ENCODE measurements at places on chromosomes 7 and 10. TPM values are rescaled to one million over a fixed set of nuclear protein-coding genes. Genes with fewer than 3 reads are reported as not detected.

DNA sequence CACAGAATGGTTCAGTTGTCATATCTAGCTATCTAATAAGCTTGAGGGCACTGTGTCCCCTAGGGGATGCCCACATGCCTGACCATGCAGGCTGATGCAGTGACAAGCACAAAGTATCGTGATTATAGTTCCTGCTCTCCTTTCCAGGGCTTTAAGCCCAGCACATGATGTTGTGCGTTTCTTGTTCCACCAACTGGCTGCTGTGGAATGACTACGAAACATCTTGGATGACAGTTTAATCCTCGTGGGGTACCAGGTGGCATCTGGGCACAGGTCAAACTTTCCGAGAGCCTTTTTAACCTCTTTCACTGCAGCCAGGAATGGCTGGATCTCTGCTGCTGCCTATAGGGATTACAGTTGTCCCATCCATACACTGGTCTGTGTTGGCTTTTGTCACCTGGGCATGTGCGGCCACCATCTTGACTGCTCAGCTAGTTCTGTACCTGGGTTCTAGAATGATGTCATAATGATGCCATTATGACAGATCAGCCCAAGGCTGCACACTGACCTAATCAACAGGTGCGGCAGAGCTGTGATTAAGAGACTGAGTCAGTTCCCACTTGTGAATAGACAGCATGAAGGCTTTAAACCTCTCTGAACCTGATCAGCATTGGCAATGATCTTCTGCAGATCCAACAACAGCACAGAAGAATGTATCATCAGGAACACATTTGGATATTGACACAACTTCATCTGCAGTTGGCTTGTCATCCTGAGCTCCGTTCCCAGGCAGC, 144.1 kb downstream of the DLG5 start:
- peaks cover 12% of the 10 kb centered on the region for H3K4me1 ChIP-seq
- H3K27me3 ChIP-seq = no peaks in the 10 kb centered on the region
- no peak overlapping the region for H3K4me3 ChIP-seq

GRCh38 chr7:139993592-139993991, 69.2 kb downstream of the PARP12 start:
- no peak for DNase-seq
- H3K27me3 ChIP-seq = no peaks in the 10 kb centered on the region
- H3K27ac ChIP-seq = no peak overlapping the region
- H3K4me1 ChIP-seq = peaks cover 6% of the 10 kb centered on the region
- H3K4me3 ChIP-seq = no peak overlapping the region
- H3K36me3 ChIP-seq = no peaks in the 10 kb centered on the region

GRCh38 chr7:42099470-42100155, 137.4 kb downstream of the GLI3 start:
- no peak overlapping the region for H3K4me3 ChIP-seq
- no peaks in the 10 kb centered on the region for H3K27me3 ChIP-seq
- no peak for DNase-seq

DNA sequence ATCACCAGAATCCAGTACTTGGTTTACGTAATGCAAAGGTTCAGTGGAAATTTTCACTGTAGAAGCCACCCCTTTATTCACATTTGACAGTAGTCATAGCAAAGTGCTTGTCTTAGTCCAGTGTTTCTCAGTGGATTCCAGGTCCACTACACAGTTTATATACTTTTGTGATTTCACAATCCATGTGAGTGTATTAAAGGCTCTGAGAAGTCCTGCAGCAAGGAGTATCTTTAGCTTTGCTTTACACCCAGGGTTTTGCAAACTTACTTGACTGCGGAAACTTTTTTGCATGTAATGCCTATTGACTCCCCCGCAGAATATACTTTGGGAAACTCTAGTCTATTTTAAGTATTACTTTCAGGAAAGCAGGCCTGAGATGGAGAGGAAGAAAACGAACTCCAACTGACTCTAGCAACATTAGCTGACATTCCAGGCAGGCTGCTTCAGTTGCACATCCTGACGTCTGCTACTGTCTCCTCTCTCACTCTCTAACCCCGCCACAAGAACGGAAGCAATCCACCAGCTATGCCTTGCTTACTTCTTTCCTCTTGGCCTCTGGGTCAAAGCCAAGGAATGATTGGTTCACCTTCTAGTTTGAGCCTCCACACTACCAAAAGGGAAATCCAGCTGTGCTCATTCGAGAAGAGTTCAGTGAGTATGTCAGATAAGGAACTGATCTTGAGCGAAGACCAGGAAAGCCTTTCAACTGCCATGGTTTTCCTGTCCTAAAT, 6.2 kb downstream of the PLXNA4 start:
- peaks cover 29% of the 10 kb centered on the region for H3K4me1 ChIP-seq
- H3K4me3 ChIP-seq = no peak overlapping the region
- no peak for DNase-seq
- H3K27ac ChIP-seq = no peak overlapping the region

DNA sequence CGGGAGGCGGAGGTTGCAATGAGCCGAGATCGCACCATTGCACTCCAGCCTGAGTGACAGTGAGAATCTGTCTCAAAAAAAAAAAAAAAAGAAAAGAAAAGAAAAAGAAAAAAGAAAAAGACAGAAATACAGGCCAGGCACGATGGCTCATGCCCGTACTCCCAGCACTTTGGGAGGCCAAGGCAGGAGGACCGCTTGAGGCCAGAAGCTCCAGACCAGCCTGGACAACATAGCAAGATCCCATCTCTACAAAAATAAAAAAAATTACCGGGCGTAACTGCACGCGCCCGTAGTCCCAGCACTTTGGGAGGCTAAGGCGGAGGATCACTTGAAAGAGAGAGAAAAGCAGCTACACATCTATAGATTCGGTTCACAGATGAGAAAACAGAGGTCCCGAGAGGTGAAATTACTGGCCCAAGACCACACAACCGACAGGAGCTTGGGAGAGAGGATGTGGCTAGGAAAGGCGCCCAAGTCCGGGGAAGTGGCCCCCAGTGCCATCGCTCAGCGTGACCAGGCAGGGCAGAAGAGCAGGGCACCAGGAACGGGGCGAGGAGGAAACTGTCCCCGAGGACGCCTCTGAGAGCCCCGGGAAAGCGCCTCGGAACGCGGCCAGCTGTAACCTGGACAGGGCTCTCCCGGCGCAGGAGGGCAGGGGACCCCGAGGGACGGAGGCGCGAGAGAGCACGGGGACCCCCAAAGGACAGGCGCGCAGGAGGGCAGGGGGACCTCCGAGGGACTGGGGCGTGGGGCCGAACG, 612 bp downstream of the SNX8 start:
- peak overlapping the region; percentile 86 for H3K27ac ChIP-seq
- H3K36me3 ChIP-seq = no peaks in the 10 kb centered on the region
- no peaks in the 10 kb centered on the region for H3K27me3 ChIP-seq
- H3K4me3 ChIP-seq = peak overlapping the region; percentile 89
- peaks cover 31% of the 10 kb centered on the region for H3K4me1 ChIP-seq

DNA sequence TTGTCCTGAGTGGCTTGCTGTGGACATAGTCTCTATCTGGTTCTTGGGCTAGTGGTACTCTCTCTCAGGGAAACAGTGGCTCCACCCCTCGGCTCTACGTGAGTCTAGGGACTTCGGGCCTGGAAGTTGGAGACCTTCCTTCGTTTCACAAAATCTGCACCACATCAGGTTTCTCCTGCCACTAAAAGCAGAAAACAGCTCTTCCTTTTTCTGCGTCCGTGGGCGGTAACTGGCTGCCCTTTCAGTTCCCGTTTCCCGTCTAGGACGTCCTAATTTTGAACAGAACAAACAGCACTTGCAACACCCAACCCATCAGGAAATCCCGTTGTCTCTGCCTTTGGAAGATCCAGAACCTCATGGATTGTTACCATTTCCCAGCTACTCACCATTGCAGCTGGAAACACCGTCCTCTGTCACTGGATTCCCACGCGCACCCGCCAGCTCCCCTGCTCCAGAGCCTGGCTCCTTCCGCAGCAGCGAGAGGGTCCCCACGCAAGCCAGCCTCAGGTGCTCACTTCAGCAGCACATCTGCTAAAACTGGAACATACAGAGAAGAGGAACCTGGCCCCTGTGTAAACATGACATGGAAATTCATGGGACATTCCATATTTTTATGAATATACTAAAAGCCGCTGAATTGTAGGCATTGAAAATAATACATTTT, 311.4 kb upstream of the AKR1E2 start:
- H3K27ac ChIP-seq = no peak overlapping the region
- no peaks in the 10 kb centered on the region for H3K27me3 ChIP-seq
- no peaks in the 10 kb centered on the region for H3K36me3 ChIP-seq
- peaks cover 16% of the 10 kb centered on the region for H3K4me1 ChIP-seq

DNA sequence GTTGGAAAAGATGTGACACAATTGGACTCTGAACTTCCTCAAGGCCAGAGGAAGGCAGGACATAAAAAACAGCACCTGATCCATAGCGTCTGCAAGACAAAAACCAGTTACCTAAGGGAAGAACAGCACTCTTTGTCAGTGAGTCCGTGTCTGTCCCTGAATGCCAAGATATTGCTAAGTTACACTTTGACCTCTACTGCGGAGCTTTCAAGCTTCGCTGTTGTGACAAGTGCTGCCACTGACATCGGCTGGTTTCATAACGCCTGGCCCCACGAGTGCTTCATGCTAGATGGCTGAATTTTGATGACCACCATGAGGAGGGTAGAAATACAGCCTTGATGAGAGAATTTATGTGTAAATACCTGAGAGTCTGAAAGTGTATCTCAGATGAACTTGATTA, 49.7 kb upstream of the JAZF1 start:
- H3K4me3 ChIP-seq = no peak overlapping the region
- no peaks in the 10 kb centered on the region for H3K4me1 ChIP-seq
- H3K27me3 ChIP-seq = peaks cover 2% of the 10 kb centered on the region
- no peak overlapping the region for H3K27ac ChIP-seq
- H3K36me3 ChIP-seq = no peaks in the 10 kb centered on the region

GRCh38 chr10:102120142-102120990, at the start of gene LDB1:
Gene LDB1, minus strand, starts transcription at chr10:102120368. Its CDS starts 258 bp downstream, at chr10:102120110.
- H3K36me3 ChIP-seq = no peaks in the 10 kb centered on the region
- no peaks in the 10 kb centered on the region for H3K27me3 ChIP-seq
- H3K4me3 ChIP-seq = peak within 1 kb of the TSS; percentile 83
- peak within 1 kb of the TSS; percentile 94 for H3K27ac ChIP-seq
- H3K4me1 ChIP-seq = peaks cover 50% of the 10 kb centered on the region

DNA sequence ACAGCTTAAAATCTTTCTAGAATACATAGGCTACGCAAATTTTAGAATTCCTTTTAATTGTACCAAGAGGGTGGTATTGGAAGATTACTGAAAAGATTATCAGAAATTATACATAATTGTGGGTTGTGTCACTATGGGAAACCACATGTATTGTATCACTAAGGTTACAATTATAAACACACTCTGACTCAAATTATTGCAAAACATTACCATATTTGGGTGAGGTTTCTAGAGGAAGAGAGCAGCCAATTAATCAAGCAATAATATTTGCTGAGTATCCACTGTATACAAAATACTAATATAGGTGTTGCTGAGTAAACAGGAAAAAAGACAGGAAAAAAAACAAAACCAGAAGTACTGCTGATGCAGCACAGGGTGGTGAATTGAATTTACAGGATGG, 3.1 kb upstream of the CAPZA2 start:
- H3K4me3 ChIP-seq = no peak overlapping the region
- no peak for DNase-seq
- peaks cover 13% of the 10 kb centered on the region for H3K4me1 ChIP-seq
- no peaks in the 10 kb centered on the region for H3K36me3 ChIP-seq
- peak overlapping the region; percentile 25 for H3K27ac ChIP-seq

- no peak for DNase-seq
- no peak overlapping the region for H3K27ac ChIP-seq
- H3K27me3 ChIP-seq = no peaks in the 10 kb centered on the region
- H3K4me1 ChIP-seq = peaks cover 31% of the 10 kb centered on the region
- H3K36me3 ChIP-seq = peaks cover 5% of the 10 kb centered on the region
Observed at GRCh38 chr10:87079106-87079836, 15.4 kb downstream of the GLUD1 start.

DNA sequence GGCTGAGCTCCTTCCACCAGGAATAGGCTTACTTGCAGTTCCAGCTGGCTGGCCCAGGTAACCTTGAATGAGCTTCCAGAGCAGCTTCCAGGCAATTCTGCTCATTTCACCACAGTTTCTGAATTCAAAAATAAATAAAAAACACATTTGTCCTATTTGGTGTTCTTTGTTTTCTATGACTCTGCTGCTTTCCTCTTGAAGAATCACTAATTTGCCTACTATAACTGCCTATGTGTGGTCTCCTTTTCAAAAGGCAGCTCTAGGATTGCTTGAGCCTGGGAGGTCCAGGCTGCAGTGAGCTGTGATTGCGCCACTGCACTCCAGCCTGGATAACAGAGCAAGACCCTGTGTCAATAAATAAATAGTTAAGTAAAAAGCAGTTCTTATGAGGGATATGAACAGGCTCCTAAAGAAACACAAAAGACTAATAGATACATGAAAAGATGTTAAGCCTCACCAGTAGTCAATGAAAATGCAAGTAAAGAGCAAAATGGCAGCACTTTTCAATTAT, 19.5 kb upstream of the TNPO3 start:
- no peak for DNase-seq
- no peak overlapping the region for H3K4me3 ChIP-seq
- H3K36me3 ChIP-seq = no peaks in the 10 kb centered on the region
- no peak overlapping the region for H3K27ac ChIP-seq
- peaks cover 35% of the 10 kb centered on the region for H3K27me3 ChIP-seq

DNA sequence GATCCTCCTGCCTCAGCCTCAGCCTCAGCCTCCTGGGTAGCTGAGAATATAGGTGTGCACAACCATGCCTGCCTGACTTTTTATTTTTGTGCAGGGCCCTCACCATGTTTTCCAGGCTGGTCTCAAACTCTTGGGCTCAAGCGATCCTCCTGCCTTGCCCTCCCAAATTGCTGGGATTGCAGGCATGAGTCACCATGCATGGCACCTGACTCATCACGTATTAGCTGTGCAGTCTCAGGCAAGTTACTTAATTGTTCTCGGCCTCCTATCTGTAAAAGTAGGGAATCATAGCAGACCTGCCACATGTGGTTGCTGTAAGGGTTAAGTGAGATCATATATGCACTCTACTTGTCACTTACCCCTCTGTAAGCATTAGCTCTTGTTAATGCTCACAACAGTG, 117.2 kb downstream of the ANLN start:
- peaks cover 3% of the 10 kb centered on the region for H3K27me3 ChIP-seq
- H3K4me3 ChIP-seq = no peak overlapping the region
- H3K36me3 ChIP-seq = no peaks in the 10 kb centered on the region
- H3K4me1 ChIP-seq = no peaks in the 10 kb centered on the region
- no peak for DNase-seq

RAB19 gene
- not detected for total RNA-seq

ELN gene
- total RNA-seq = 13.3 TPM

AKR1B15 gene
- total RNA-seq = not detected

TMEM26 gene
- 3.9 TPM for total RNA-seq

C10orf105 gene
- not detected for total RNA-seq

COL1A2 gene
- total RNA-seq = 7,492 TPM

NAT16 gene
- total RNA-seq = not detected

Measured in osteocyte (in vitro differentiated cells).